ENCODE measurements at places on chromosomes 13 and 19.

GRCh38 chr13:47826471-47826870, 174.6 kb downstream of the SUCLA2 start:
- DNase-seq, result no peak

GRCh38 chr13:108610507-108610906, 18.9 kb upstream of the MYO16 start:
- DNase-seq, result no peak

- no peak for DNase-seq
Measured at GRCh38 chr13:27933118-27933517, 13.3 kb downstream of the PDX1 start.

GRCh38 chr19:51944798-51945552, 17.7 kb downstream of the ZNF613 start:
- DNase-seq, result no peak

DNA sequence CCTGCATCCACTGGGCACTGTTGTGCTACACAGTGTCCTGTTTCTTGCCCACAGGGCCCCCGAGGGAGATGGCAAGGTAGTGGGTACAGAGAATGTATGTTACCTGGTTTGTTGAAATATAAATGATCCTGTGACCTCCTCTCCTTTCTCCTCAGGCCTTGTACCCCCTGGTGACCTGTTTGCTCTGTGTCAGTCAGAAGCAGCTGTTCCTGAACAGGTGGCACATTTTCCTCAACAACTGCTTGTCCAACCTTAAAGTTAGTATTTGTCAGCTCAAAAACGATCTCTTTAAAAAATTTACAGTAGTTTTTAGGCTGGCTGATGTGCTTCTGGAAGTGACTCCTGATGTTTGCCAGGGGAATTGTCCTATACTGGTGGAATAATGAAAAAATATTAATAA, 105.1 kb downstream of the FRY start:
- no peak for DNase-seq
